ENCODE measurements at places on chromosomes 1 and 21.
A peak's percentile ranks its signal among the peaks of the same experiment; 100 is the strongest.

GRCh38 chr1:170010443-170010842, 64.1 kb downstream of the KIFAP3 start:
- H3K27me3 ChIP-seq, result no peaks in the 10 kb centered on the region
- no peak overlapping the region for H3K4me3 ChIP-seq
- H3K4me1 ChIP-seq, result no peaks in the 10 kb centered on the region
- no peak overlapping the region for H3K27ac ChIP-seq
- H3K36me3 ChIP-seq, result peaks cover under 1% of the 10 kb centered on the region
- no peak for DNase-seq

DNA sequence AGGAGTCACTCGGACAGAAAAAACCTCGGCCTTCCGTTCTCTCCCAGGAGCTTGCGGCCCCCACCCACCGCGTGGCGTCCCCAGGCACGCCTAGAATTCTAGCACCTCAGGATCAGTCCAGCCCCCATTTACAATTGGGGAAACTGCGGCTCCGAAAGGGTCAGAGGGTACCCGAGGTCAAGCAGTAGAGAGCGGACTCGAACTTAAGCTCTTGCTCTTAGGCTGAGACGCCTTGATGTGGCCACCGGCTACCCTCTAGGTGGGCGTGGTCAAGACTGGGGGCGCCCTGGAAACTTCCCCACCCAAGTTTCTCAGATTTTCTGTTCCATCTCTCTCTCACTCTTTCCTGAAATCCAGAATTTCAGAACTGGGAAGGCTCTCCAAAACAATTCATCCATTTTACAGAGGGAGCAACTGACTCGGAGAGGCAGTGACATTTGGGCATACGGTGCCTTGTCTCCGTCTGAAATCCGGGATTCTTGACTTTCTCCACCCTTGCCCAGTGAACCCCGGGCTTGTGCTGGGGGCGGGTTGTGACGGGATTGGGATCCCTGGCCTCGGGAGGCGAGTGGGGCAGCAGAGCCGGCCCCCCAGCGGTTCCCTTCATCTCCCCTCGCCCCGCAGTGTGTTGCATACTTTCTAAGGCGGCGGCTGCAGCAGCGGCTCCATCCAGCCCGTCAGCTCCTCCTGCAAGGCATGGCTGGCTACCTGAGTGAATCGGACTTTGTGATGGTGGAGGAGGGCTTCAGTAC, 777 bp downstream of the AZIN2 start:
- no peaks in the 10 kb centered on the region for H3K36me3 ChIP-seq
- no peaks in the 10 kb centered on the region for H3K27me3 ChIP-seq
- peak overlapping the region; percentile 80 for H3K4me3 ChIP-seq
- DNase-seq, result no peak
- peaks cover 7% of the 10 kb centered on the region for H3K4me1 ChIP-seq

DNA sequence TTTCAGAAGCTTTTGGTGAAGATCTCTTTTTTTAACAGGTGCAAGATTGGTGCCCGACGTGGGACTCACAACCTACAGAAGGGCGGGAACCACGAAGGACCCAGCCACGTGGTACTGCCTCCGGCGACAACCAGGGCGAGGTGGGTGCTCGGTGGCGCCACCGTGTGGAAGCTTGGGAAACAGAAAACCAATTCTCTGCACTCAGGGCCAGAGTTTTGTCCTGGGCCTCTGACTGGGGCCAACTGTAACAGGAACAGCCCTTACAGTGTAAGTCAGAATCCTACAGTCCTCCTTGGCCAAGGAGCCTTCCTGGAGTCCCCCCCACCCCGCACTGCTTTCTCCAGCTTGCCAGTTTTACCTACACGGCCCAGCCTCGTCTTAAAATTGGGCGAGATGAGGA, 11.6 kb upstream of the S100A7A start:
- H3K36me3 ChIP-seq, result no peaks in the 10 kb centered on the region
- DNase-seq, result no peak
- no peak overlapping the region for H3K27ac ChIP-seq
- no peaks in the 10 kb centered on the region for H3K4me1 ChIP-seq

GRCh38 chr1:64470665-64471217, 812 bp downstream of the CACHD1 start:
- no peaks in the 10 kb centered on the region for H3K27me3 ChIP-seq
- H3K27ac ChIP-seq, result peak overlapping the region; percentile 72
- DNase-seq, result no peak
- H3K36me3 ChIP-seq, result no peaks in the 10 kb centered on the region
- H3K4me1 ChIP-seq, result peaks cover 2% of the 10 kb centered on the region

DNA sequence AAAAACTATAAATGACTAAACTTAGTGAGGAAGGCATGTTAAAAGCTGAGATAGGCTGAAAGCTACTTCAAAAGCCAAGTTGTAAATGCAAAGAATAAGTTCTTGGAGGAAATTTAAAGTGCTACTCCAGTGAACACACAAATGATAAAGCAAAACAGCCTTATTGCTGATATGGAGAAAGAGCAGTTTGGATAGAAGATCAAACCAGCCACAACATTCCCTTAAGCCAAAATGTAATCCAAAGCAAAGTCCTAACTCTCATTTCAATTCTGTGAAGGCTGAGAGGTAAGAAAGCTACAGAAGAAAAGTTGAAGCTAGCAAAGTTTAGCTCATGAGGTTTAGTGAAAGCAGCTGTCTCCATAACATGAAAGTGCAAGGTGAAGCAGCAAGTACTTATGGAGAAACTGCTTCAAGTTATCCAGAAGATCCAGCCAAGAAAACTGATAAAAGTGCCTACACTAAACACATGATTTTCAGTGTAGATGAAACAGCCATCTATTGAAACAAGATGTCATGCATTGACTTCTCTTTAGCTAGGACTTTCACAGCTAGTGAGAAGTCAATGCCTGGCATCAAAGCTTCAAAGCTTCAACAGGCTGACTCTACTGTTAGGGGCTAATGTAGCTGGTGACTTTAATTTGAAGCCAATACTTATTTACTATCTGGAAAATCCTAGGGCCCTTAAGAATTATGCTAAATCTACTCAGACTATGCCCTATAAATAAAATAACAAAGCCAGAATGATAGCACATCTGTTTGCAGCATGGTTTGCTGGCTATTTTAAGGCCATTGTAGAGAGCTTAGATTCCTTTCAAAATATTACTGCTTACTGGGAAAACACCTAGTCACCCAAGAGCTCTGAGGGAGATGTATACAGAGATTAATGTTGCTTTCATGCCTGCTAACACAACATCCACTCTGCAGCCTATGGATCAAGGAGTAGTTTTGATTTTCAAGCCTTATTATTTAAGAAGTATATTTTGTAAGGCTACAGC, 188.6 kb downstream of the EIF4G3 start:
- H3K4me3 ChIP-seq, result no peak overlapping the region
- H3K27me3 ChIP-seq, result no peaks in the 10 kb centered on the region
- no peak overlapping the region for H3K27ac ChIP-seq
- DNase-seq, result no peak
- H3K36me3 ChIP-seq, result no peaks in the 10 kb centered on the region

DNA sequence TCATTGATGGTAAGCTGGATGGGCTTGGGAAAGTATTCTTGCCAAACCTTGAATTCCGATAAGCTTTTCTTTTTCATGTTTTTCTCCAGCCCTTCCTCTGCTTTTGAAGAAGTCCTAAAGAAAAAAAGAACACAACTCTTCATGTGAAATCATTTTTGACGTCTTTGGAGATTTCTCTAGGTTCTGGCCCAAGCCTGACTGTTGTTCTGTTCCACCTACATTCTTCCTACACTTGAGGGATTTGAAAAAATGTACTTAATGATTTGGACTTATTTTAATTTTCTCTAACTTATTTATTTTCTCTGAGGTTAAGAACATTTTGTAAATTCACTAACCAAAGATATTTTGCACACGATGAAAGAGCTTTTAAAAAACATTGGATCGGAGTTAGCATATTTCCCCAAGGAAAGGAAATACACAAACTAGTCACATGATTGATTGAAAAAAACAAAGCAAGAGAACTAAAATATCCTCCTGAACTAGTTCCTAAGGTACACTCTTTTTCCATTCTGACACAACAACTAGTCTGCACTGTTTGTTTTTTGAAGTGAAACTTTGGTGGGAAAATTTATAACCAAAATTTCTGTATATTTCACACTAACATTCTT, 82.3 kb downstream of the LTN1 start:
- peak overlapping the region; percentile 66 for H3K27ac ChIP-seq
- no peaks in the 10 kb centered on the region for H3K36me3 ChIP-seq
- peaks cover 32% of the 10 kb centered on the region for H3K4me1 ChIP-seq
- no peak overlapping the region for H3K4me3 ChIP-seq
- no peak for DNase-seq

- H3K27ac ChIP-seq, result no peak overlapping the region
- H3K4me1 ChIP-seq, result no peaks in the 10 kb centered on the region
- no peak for DNase-seq
These were observed 221.5 kb downstream of the GRIK1 start for GRCh38 chr21:29718081-29718815.
